ENCODE measurements at places on chromosomes 5 and 9.

DNA sequence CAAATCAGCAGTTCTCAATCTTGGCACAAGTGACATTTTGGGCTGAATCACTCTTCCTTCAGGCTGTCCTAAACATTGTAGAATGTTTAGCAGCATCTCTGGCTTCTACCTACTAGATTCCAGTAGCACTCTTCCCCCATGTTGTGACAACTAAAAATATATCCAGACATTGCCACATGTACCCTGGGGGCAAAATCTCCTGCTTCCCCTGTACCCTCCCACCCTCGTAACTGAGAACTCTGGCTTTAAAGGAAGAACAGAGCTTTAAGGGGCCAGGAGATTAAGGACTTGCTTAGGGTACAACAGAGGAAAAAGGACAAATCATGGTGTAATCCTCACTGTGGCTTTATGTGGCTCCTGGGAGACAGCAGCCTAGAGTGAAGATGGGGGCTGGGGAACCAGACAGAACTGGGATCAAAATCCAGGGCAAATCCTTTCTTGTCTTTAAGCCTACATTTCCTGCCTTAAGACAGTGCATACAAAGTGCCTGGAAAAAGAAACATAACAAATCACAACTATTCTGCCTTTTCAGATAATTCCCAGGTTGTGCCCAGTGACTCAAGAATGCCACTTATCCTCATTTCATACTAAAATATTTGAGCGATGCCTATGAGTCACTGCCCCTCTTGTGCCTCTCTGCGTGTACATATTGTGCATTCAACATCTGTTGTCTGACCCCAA lies 109.3 kb downstream of the DAPK1 start:
- no peak for DNase-seq

- DNase-seq = no peak
Observed at GRCh38 chr5:1510151-1510561, 13.6 kb downstream of the LPCAT1 start.

DNA sequence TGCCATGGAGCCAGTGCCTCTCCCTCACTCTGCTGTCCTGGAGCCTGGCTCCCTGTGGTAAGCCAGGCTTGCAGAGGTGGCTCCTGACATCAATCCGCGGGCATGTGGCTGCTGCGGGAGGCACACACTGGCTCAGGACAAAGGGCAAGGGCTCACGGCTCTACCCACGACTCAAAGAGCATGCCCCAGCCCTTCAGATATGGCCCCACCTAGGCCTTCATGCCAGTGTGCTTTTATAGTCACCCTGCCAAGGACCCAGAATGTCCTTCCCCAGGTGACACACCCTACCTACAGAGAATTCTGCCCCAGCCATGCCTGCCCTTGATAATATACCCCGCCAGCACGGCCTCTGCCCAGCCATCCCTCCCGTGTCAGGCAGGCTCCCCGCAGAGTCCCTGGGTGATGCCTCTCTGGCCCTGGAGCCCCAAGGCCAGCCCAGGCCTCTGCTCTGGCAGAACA lies 1.6 kb downstream of the MGAT4B start:
- no peak for DNase-seq

DNA sequence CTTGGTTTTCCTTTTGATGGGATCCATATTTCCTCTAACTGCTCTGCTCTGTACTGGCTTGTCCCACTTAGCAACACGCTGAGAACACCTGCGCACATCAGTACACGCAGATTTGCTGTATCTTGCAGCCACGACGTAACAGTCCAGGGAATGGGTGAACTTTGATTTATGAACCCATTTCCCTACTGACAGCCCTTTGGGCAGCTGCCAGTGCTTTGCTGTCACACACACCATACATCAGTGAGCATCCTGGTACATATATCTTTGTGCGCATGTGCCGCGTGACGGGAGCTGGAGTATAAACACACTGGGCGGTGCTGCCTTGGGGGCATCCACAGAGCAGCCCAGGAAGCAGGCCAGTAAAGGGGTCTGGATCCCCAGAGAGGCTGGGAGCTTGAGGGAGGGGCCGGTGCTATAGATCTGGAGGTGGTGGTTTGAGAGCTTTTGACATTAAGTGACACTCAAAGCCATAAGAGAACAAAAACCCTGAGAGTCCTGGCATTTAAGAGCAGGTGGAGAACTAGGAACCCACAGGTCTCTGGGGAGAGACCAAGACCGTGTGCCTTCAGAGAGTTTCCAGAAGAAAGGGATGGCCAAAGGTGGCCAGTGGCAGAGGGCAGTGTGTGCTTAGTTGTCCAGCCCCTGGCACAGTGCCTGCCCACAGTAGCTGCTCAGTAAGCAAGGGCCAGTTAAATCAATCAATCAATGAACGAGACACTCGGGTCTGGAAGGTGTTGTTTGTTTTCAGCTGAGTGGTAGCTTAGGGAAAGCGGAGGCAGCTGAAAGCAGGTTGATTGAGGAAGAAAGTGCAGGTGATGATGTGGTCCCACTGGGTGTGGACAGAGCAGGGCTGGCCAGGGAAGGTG lies 53.7 kb downstream of the LMX1B start:
- DNase-seq = no peak

DNA sequence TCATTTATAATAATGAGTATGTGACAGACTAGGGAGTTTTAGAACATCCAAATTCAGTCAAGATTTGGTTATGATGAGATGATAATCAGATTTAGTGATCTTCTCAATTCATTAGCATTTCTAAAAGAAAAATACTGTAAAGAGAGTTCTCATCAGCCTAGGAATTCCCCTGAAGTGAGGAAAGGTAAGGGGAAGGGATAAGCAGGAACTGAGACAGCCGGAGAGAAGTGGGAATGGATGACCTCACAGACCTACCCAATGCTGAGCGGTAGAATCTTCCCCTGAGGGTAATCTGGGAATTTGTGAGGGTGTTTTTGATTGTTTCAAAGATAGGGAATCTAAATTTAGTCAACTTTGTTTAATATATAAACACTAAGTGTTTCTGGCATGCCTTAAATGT lies 16.7 kb upstream of the GPBP1 start:
- no peak for DNase-seq

DNA sequence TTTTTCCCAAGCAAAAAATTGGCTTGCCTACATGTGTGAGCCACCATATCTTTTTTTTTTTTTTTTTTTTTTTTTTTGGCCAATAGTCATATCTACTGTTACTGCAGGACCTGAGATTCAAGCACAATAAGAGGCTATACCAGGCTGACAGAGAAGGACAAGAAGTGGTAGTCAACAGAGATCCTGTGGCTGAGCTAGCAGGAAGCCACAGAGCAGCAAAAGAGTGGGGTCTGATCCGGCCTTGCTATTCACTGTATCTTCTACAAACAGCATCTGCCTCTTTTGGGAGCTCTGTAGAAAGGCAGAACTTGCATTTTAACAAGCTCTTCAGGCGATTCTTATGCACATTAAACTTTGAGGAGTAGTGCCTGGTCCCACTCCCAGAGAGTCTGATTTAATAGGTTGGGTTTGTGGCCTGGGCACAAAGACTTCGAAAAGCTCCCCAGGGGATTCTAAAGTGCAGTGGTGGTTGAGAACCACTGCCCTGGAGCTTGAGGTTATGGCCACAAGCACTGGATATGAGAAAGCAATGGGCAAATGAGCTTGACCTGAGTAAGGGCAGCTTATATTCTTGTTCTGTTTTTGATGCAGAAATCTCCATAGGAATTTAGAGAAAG lies 162.8 kb downstream of the PIK3R1 start:
- DNase-seq = no peak

GRCh38 chr5:151234476-151235238 lies 10.8 kb upstream of the CCDC69 start:
- DNase-seq = no peak

- DNase-seq = no peak
Observed at GRCh38 chr5:15808577-15808976, 308.6 kb downstream of the FBXL7 start.

- no peak for DNase-seq
Observed at GRCh38 chr5:3999929-4000328, 404.3 kb downstream of the IRX1 start.

GRCh38 chr9:68446836-68447235 lies 90.4 kb downstream of the PGM5 start:
- DNase-seq = no peak

- no peak for DNase-seq
Observed at GRCh38 chr5:143130613-143131305, 272.7 kb downstream of the NR3C1 start.

DNA sequence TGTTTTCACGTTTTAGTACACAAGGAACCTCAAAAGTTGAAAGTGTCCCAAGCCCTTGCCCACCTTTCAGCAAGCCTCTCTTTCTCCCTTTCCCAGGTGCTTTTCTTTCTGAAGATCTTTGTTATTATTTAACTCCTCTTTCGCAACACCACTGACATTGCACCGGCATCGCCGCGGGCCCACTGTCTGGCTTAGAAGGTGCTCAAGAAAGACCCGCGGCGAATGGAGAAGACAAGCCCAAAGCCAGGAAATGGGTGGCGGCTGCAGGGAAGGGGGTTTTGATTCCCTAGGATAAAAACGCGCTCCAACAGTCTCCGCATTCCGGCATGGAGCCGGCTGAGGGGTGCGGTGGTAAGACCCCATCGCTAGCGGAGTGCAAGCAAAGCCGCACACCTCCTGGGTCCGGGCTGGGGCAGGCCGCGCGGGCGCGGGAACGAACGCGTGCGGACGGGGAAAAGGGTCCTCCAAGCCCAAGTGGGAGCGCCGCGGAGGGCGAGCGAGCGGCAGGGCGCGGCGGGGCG lies 404 bp upstream of the AFAP1L1 start:
- no peak for DNase-seq

DNA sequence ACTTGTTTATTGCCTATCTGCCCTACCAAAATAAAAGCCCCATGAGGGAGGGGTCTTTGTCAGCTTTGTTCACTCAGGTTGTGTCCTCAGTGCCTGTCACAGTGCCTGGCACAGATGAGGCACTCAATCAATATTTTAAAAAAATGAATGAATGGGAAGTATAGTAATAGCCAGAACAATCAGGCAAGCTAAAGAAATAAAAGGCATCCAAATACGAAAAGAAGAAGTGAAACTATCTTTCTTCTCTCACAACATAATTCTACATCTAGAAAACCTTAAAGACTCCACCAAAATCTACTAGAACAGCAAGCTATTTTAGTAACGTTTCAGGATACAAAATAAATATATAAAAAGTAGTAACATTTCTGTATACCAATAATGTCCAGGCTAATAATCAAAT lies 37.8 kb upstream of the C5orf63 start:
- no peak for DNase-seq

DNA sequence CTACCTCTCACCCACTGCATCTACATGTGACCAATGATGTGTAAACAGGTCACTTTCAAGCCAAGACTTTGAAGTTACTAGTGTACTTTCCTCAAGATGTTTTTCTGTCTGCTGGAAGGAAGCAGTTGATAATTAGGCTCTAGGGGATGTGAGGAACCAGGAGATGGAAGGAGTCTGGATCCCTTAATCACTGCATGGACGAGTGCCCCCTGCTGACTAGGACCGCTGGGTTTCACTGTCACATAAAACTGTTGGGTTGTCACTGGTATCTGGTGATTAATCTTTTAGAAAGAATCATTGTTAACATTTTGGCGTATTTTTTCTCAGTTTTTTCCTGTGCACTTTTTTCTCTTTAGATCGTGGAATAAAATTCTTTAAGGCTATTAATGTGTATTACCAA lies 79.5 kb downstream of the SREK1 start:
- no peak for DNase-seq

DNA sequence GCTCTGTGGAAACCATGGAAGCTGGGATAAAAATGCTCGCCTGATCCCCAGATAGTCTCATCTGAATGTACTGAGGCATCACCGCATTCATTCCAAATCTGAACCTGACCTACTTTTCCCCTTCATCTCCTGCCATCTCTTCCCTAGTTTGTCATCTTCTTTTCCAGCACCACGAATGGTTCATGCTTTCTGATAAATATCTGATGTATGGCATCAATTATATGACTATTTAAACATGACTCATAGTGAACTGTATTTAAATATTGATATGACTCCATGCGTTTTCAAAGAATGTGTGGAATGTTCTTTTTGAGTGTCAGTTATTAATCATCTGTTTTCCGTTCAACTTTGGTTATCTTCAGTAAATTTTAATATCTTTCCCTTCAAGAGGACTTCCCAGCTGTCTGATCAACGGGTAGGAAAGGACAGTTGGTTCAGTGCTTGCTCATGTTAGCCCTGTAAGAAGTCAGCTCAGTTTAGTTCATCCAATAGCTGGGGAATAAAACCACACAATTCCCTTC lies 21.1 kb downstream of the BASP1 start:
- DNase-seq = no peak

DNA sequence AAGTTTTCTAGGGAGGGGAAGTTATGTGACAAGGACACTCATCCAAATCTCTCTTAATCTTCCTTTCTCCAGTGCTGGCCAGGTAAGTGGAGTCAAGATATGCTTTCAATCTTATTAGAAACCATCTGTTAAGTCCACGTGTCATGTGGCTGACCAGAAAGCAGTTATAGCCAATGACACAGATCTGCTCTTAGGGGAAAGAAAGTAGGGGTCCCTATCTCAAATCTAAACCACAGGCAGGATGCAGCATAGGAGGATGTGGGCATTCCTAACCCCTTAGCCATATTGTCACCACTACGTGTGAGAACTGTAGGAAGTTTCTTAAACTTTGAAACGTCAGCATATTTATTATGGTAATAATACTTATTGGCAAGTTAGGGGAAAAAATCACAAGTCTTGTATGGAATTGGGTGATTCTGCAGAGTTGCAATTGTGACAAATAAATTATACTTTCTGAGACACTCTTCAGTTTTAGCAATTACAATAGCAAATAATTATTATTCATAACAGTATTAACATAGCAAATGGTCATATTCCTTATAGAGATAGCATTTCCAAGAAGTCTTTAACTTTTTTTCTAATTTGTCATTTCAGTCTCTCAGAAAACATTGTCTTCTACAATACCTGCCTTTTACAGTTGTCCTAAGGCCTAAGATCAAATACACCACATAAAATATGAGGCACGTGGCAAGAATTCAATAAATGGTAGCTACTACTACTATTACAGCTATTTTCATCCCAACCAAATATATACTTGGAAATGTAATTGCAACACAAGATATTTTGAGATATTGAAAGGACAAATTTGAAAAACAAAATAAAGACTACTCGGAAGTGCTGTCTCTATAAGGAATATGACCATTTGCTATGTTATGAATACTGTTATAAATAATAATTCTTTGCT lies 236.9 kb downstream of the PDE4D start:
- DNase-seq = no peak

DNA sequence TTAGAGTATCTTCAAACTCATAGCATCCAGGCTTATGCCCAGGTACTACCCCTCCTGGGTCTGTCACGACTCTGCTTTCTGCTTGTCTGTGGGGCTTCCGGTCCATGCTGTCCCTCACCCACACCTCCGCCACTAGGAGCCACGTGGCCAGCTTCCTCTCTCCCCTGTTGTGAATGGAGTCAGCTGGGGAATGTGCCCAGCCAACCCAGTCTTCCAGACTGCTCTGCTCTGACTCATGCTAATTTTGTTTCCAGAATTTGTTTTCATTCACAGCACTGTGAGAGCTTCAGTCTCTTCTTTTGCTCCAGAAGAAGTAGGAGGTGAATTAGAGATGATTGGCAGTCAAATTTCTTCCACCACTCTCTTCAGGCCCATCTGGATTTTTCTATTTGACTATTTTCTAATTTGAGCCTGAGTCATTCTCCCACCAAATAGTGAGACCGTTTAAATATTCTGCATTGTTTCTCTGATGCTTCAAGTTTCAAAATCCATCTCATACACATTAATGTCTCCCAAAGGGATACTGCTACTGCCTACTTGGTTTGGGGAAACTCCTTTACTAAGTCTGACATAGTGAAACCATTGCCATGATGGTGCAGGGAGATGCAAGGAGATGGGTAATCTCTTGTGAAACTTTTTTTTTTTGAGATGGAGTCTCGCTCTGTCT lies 424.1 kb upstream of the KIF2A start:
- no peak for DNase-seq

Measured in stimulated activated CD4-positive, alpha-beta T cell treated with anti-CD3 and anti-CD28 coated beads, Interleukin-2, amount 100 ng/mL, for 48 hours (primary cell).